Activated CD4-positive, alpha-beta T cell treated with anti-CD3 and anti-CD28 coated beads for 48 hours (primary cell): ENCODE measurements at places on chromosomes 5 and 9.

GRCh38 chr5:61306531-61307131, 25.4 kb upstream of the ZSWIM6 start:
- DNase-seq: peak; percentile 64

DNA sequence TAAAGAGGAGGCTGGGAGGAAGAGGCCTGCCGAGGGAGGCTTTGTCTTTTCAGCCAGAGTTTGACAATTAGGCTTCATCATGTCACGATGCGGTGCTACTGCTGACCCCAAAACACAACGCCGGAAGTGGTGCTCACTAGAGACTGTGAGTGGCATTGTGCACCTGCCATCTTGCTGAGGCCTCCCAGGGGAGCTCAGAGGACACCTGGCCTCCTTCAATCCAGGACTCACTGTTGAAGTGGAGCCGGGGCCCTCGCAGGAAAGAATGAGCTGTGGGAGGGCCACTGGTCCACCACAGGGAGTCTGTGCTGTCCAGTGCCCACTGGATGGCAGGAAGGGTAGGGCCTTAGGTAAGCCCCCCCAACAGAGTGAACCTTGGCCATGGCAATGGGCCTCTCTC, 12.7 kb upstream of the SLC25A48 start:
- no peak for DNase-seq

DNA sequence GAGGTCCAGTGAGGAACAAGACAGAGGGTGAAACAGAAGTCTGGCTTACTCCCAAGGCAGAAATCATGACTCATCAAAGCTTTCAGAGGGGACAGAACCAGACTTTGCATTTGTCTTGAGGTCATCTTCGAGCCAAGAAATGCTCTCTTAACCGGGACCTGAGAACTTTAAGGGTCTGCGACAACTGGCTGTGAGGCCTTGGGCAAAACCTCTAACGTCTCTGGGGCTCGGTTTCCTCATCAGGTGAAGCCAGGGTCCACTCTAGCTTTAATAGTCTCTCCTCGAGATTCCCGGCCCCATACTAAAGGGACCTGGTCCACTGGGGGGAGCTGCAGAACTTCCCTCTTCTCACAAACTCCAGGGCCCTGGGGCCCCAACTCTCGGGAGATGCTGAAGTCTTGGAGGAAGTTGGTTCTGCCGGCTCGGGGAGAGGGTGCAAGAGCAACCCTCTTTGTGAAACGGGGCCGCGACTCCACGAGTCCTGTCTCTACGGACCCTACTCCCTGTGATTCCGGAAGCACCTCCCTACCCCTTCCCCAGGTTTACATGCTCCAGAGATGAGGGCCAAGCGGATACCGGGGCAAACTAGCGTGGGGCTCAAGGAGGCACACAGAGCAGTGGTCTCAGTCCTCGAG, 2.6 kb downstream of the GLIS3 start:
- peak; percentile 58 for DNase-seq

DNA sequence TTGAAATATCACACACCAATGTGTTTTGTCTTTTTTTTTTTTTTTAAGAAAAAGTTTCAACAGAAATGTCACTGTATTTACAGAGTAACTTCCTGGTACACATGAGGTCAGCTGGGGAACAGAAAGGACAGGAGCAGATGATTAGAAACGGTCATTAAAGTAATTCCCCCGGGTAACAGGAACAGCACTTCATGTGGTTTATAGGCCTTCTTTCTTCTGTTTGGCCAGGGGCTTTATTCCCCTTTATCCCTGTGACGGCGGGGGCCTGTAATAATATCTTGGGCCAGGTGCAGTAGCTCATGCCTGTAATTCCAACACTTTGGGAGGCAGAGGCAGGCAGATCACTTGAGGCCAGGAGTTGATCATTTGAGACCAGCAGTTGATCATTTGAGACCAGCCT, 30.5 kb upstream of the MSH3 start:
- DNase-seq: no peak

DNA sequence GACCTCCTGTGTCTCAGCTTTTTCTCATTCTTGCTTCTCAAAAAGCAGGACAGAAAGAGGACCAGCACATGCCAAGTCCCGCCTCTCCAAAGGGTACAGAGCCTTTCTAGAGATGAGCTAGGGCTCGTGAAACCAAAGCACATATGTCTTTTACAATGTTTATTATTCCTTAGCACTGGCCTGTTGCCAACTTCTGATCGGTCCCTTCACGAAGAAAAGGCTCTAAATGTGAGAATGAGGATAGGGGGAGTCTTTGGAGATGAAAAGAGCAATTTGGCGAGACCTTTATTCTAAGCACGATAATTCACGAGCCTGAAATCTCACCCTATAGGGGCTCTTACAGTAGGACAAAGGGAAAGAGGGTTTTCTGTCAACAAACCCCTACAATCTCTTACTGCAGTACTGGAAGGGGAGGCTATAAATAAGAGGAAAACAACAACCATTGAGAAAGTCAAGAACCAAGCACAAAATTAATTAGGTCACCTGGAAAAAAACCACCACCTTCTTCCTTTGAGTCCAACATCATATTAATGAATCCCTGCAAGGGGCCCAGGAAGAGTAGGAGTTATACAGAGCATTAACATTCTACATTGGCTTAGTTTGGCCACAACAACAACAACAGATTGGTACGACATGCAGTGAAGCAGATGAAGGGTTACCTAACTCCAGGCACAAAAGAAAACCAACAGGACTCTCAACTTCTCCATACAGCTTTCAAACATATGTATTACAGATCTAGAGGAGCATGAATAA, 309.5 kb downstream of the PDE4D start:
- DNase-seq: no peak

GRCh38 chr9:137025517-137025966, 2.5 kb downstream of the ABCA2 start:
- DNase-seq: no peak

GRCh38 chr9:136791516-136792276, 552 bp downstream of the TMEM141 start:
- DNase-seq: peak; percentile 77

- DNase-seq: peak; percentile 25
These were observed 683 bp downstream of the CLPTM1L start for GRCh38 chr5:1343931-1344901.

DNA sequence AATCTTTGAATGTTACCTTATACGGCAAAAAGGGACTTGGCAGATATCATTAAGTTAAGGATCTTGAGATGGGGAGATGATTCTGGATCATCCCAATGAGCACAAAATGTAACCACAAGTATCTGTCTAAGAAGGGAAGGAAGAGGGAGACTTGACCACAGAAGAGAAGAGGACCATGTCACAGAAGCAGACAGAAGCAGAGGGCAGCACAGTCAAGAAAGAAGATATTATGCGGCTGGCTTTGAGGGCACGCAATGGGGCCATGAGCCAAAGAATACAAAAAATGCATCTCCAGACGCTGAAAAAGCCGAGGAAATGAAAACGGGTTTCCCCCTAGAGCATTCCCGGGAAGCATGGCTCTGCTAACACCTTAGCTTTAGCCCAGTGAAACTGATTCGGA, 225.3 kb downstream of the NR2F1-AS1 start:
- DNase-seq: no peak

- no peak for DNase-seq
These were observed 56.7 kb upstream of the MAMDC2 start for GRCh38 chr9:69986970-69987369.

- DNase-seq: no peak
These were observed 74.2 kb upstream of the SUSD1 start for GRCh38 chr9:112249277-112249676.

DNA sequence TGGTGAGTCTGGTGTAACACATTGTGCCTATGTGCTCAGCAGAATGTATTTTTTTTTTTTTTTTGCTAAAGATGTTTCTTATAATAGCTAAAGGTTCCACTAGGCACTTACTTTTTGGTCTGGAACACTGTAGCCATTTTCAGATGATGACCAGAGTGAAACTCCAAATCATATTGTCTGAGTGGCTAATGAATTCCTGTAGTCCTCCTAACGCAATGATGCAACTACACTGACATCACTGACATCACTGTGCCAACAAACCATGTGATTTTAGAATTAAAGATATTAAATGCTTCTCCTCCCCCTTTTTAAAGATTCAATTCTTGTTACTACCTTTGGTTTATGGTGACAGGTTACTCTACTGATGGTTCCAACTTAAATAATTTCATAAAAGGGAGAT, 28.8 kb downstream of the JAKMIP2 start:
- DNase-seq: no peak

- DNase-seq: no peak
These were observed 4.5 kb downstream of the DUSP1 start for GRCh38 chr5:172766287-172767108.

DNA sequence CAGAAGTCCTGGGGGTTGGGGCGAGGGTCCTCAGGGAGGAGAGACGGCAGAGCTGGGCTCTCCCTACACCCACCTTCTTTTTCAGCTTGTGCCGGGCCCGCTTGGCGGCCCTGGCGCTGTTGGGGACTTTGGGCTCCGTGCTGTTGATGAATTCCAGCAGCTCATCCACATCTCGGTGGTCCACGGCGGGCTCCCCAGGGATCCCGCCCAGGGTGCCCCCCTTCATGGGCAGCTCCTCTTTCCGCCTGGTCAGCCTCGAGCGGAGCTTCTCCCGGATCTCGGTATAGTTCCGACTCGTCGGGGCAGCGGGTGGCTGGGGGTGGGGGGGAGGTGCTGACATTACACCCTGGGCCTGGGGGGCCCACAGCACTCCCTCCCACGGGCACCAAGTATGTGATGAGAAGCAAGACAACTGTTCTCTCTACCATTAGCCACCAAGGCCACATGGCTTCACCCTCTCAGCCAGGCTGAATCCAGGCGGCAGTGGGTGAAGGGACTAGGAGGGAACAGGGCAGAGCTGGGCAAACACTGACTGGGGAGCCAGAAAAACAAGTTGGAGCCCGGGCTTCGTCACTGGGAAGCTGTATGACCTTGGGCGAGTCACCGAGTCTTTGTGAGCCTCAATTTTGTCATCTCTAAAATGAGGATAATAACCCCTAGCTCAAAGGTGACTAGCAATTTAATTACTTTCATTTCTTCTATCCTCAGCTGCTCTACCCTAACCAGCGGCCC, 14.6 kb upstream of the DDX41 start:
- DNase-seq: no peak

DNA sequence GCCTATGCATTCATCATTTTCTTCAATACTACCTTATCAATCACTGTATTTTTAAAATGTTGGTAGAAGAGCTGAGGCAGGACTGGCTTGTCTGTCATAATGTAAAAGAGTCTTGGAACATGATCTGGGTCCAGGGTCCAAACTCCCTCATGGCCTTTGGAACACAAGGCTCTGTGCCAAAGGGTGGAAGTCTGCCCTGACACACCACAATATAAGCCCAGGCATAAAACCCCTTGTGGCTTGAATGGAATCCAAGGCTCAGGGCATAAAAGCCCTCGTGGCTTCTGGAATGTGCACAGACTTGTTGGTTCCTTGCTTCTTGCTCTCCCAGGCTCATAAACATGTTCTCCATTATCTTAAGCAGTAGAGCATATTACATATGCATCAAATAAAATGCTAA, 48.0 kb downstream of the GABRB2 start:
- no peak for DNase-seq

DNA sequence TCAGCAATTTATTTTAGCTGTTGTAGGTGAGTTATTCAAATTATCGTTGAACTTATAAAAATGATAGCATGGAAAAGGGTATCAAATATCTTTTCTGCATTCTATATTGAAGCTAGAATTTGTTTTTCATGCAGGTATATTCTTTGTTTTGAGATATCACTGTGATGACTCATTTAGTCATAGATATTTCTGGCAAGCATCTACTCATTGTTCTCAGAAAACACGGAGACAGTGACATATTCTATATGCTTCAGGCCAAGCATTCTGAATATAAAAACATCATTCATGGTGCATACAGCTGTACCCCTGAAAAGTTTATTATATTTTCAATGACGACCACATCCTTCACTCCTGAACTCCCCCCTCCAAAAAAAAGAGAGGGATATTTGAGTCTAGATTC, 150.3 kb upstream of the GRIA1 start:
- no peak for DNase-seq

GRCh38 chr5:166507810-166508425, 1783.5 kb upstream of the WWC1 start:
- DNase-seq: no peak

- no peak for DNase-seq
These were observed 13.9 kb upstream of the BTNL3 start for GRCh38 chr5:180974612-180975315.

DNA sequence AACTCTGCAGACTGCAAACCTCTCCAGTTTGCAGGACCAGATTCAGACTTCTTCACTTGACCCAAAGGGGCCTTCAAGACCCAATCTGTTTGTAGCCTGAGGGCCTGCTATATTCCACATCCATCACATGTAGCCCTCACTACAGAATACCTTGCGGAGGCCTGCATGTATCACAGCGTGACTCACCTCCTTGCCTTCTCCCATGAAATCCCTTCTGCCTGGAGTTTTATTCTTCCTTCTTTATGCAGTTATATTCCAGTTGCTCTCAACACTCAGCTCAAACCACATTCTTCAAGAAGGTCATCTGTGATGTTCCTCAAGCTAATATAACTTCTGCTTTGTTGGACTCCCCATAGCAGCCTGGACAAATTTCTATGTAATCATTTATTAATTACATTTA, 198.5 kb upstream of the PTGER4 start:
- DNase-seq: no peak

- peak; percentile 31 for DNase-seq
These were observed 1.4 kb downstream of the HAND1 start for GRCh38 chr5:154476354-154477205.

- no peak for DNase-seq
These were observed 1034.0 kb downstream of the DTWD2 start for GRCh38 chr5:117954331-117954730.
